ENCODE measurements at places on chromosomes 7 and 10.

DNA sequence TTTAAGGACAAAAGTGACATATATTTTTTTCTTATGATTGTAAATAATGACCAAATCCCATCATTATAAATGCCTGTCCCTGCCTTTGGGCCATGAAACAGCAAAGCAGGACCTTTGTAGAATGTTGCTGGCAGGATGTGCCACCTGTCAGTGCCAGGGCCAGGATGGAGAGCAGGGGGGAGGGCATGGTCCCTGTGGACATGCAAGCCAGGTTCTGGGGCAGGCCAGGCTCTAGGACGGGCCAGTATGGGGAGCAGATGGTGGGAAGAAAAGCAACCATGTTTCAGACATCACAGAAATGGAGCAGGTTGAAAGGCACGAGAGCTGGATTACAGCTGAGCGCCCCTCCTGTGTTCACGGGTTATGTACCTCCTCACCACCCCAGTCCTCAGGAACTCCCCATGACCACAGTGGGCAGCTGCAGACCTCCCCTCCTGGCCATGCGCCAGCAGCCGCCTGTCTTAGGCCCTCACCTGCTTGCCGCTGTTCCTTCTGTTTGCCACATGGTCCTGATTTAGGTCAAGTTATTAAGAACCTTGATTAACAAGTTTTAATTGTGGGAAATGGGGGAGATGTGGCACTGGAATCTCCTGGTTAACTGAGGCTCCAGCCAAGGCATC, 210.4 kb downstream of the PAXIP1 start:
- DNase-seq, result no peak
- no peaks in the 10 kb centered on the region for H3K36me3 ChIP-seq
- no peak overlapping the region for H3K4me3 ChIP-seq

DNA sequence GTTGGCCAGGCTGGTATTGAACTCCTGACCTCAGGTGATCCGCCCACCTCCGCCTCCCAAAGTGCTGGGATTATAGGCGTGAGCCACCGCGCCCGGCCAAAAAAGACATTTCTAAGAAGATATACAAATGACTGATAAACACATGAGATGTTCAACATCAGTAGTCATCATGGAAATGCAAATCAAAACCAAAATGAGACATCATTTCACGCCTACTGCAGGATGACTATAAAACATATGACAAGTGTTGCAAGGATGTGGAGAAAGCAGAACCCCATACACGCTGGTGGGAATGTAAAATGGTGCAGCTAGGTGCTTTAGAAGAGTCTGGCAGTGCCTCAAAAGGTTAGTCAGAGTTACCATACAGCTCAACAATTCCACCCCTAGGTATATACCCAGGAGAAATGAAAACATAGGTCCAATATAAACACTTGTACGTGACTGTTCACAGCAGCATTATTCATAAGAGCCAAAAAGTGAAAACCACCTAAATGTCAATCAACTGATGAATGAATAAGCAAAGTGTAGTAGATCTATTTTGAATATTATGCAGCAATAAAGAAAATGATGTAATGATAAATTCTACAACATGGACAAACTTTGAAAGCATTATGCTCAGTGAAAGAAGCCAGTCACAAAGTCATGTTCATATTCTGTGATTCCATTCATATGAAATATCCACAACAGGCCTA, 24.5 kb downstream of the TMEM209 start:
- no peak overlapping the region for H3K4me3 ChIP-seq
- DNase-seq, result no peak
- H3K27ac ChIP-seq, result no peak overlapping the region

DNA sequence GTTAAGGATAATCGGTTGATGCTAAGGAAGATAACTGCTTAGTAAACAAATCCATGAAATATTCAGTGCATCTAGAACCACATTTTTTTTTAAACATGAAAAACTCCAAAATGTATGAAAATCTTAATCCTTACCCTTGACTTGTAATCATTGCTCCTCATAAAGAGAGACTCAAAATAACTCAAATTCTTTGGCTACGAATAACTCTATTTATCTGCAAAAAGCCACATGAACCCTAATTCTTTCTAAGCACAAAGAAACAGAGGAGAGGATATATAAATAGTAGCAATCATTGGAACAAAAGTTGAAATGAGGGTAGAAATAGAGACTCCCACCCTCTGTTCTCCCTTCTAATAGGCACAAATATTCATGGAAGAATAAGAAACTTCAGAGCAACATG, 40.2 kb downstream of the ANK3 start:
- H3K27me3 ChIP-seq, result no peaks in the 10 kb centered on the region
- no peaks in the 10 kb centered on the region for H3K36me3 ChIP-seq
- peaks cover 54% of the 10 kb centered on the region for H3K4me1 ChIP-seq
- H3K27ac ChIP-seq, result peak overlapping the region; percentile 93

- H3K36me3 ChIP-seq, result no peaks in the 10 kb centered on the region
- H3K27ac ChIP-seq, result peak overlapping the region; percentile 85
- peaks cover 33% of the 10 kb centered on the region for H3K4me1 ChIP-seq
- no peak overlapping the region for H3K4me3 ChIP-seq
Measured at GRCh38 chr10:71769279-71769823, 4.0 kb downstream of the VSIR start.

DNA sequence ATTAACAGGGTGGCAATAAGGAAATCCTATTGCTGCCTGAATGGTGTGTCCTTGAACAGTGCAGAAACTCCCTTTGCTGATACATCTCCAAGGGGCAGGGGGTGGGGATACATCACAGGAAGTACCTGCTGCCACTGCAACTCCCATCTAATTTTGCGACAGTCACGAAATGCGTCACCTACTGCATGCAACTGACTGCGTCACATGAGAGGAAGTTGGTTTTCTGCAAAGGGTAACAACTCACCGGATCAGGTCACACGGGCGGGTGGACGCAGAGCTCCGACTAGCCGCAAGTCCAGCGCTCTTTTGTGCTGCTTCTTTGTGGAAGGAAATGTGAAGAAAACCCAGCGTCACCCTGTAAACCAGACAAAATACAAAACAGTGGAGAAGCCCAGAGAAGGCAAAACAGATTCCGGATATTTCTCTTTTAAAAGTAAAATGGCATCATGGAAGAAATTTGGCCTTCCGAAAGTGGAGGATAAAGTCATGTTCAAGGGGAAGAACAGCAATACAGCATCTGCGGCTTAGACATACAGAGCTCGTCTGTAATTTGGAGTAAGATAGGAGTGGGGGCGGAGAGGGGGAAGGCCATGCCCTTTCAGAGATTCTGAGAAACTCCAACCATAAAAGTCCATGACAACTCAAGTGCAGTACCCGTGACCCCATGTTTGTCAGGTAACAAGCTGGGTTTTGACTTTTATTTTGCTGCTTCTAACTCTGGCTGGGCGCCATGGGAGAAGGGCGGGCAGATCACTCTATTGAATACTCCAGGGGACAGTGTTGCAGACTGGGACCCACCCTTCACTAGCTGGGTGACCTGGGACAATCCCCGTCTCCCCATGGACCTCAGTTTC, 32.3 kb upstream of the PLEKHS1 start:
- peaks cover 29% of the 10 kb centered on the region for H3K36me3 ChIP-seq
- no peaks in the 10 kb centered on the region for H3K27me3 ChIP-seq
- no peak overlapping the region for H3K27ac ChIP-seq
- H3K4me3 ChIP-seq, result no peak overlapping the region

DNA sequence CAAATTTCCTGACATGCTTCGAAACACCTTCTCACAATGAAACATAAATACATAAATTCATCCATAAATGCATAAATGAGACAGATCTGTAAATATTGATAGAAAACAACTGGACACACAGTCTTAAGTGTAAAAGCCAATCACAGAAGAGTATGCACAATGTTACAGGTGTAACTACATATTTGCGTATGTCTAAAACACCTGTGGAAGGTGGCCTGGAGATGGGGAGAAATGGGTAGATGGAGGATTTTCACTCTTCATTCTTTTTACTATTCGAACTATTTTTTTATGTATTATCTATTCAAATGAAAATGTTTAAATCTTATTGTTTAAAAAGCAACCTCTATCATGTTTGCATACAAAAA, 860 bp downstream of the IQUB start:
- H3K27me3 ChIP-seq, result peaks cover 21% of the 10 kb centered on the region
- H3K4me1 ChIP-seq, result peaks cover 19% of the 10 kb centered on the region
- peak overlapping the region; percentile 28 for H3K27ac ChIP-seq
- DNase-seq, result no peak

DNA sequence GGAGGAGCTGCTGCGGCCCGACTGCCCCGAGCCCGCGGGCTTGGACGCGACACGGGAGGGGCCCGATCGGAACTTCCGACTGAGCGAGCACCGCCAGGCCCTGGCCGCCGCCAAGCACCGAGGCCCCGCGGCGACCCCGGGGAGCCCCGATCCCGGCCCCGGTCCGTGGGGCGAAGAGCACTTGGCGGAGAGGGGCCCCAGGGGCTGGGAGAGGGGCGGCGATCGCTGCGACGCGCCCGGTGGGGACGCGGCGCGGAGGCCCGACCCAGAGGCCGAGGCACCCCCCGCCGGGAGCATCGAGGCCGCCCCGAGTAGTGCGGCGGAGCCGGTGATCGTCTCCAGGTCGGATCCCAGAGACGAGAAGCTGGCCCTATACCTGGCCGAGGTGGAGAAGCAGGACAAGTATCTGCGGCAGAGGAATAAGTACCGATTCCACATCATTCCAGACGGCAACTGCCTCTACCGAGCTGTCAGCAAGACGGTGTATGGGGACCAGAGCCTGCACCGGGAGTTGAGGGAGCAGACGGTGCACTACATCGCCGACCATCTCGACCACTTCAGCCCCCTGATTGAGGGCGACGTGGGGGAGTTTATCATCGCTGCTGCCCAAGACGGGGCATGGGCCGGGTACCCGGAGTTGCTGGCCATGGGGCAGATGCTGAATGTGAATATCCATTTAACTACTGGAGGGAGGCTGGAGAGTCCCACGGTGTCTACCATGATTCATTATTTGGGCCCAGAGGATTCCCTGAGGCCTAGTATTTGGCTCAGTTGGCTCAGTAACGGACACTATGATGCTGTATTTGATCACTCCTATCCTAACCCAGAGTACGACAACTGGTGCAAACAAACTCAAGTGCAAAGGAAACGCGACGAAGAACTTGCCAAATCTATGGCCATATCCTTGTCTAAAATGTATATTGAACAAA, 1.4 kb downstream of the OTUD1 start:
- H3K4me1 ChIP-seq, result peaks cover 30% of the 10 kb centered on the region
- H3K4me3 ChIP-seq, result peak overlapping the region; percentile 84
- peak overlapping the region; percentile 82 for H3K27ac ChIP-seq
- H3K27me3 ChIP-seq, result no peaks in the 10 kb centered on the region
- H3K36me3 ChIP-seq, result no peaks in the 10 kb centered on the region

DNA sequence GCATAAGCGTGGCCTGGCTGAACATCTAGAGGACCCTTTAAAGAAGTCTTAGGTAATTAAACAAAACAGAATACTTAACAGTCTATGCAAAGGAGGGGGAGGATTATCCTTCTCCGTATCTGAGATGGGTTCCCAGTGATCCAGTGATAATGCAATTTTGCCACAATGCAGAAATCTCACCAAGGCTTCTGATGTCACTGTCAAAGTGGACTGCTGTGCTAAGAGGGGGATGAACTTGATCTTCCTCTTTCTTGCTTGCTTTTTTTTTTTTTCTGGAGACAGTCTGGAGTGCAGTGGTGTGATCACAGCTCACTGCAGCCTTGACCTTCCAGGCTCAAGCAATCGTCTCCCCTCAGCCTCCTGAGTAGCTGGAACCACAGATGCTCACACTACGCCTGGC, 30.8 kb downstream of the GATA3 start:
- no peaks in the 10 kb centered on the region for H3K27me3 ChIP-seq
- peaks cover 9% of the 10 kb centered on the region for H3K4me1 ChIP-seq
- H3K27ac ChIP-seq, result no peak overlapping the region
- H3K36me3 ChIP-seq, result peaks cover 15% of the 10 kb centered on the region
- H3K4me3 ChIP-seq, result no peak overlapping the region
- no peak for DNase-seq

DNA sequence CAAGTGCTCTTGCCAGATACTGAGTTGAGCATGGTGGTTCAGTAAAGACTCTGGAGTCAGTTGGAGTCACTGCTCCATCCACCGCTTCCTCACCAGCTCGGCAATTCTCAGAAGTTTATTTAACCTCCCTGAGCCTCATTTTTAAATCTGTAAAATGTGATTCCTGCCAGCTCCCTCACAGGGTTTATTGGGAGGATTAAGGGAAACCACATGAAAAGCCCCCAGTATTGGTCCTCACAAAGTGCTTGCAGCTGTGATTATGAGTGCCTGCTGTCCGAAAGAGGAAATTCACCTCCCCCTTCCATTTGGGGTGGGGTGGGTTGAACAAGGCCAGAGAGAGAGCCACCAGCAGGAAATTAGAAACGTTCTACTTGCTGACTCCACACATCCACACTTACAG, 99.0 kb downstream of the AOAH start:
- no peak overlapping the region for H3K4me3 ChIP-seq
- H3K36me3 ChIP-seq, result no peaks in the 10 kb centered on the region
- no peaks in the 10 kb centered on the region for H3K27me3 ChIP-seq
- H3K27ac ChIP-seq, result peak overlapping the region; percentile 28

GRCh38 chr7:23462846-23463245, 7.4 kb downstream of the IGF2BP3 start:
- DNase-seq, result no peak
- peaks cover 56% of the 10 kb centered on the region for H3K4me1 ChIP-seq
- H3K36me3 ChIP-seq, result peaks cover 9% of the 10 kb centered on the region

DNA sequence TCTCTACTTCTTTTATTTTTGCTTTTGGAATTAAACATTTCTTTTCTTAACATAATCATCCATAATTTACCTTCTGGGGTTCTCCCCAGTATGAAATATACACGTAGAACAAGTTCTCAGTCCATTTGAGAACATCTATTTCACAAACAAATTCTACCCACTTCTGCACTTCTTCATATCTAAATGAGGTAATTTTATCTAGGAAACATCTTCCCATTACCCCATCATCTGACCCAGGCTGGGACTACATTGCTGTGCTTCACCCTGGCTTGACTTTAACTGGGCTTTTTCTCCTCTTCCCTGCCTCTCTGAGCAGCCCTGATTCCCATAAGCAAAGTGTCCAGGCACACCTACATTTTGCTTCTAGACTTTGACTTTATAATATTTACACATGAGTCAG, 43.3 kb upstream of the AMPH start:
- no peaks in the 10 kb centered on the region for H3K36me3 ChIP-seq
- H3K4me1 ChIP-seq, result no peaks in the 10 kb centered on the region
- no peak overlapping the region for H3K27ac ChIP-seq
- no peak for DNase-seq
- peaks cover 29% of the 10 kb centered on the region for H3K27me3 ChIP-seq

DNA sequence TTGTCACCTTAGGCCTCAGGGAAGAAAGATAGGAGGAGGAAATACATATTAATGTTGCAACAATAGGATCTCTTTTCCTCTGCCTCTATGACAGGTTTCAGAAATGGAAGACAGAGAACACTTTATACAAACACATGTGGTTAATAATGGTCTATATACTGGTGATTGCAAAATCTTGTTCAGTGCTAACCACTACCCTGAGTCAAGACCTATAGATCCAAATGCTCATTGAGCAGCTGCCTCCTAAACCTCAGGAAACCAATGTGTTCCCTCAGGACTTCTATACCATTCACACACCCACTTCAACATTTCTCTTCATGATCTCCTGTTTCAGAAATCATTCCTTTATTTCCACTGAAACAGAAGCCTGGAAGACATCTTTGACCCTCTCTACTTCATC, 32.5 kb upstream of the VWDE start:
- no peak overlapping the region for H3K4me3 ChIP-seq
- peaks cover 14% of the 10 kb centered on the region for H3K4me1 ChIP-seq
- no peaks in the 10 kb centered on the region for H3K27me3 ChIP-seq
- no peak overlapping the region for H3K27ac ChIP-seq

GRCh38 chr10:21364196-21365114, 161.0 kb downstream of the SKIDA1 start:
- no peaks in the 10 kb centered on the region for H3K36me3 ChIP-seq
- H3K4me3 ChIP-seq, result no peak overlapping the region
- H3K27me3 ChIP-seq, result no peaks in the 10 kb centered on the region
- H3K4me1 ChIP-seq, result peaks cover 48% of the 10 kb centered on the region
- H3K27ac ChIP-seq, result peak overlapping the region; percentile 97
